Activated CD4-positive, alpha-beta T cell treated with anti-CD3 and anti-CD28 coated beads for 1 hour (primary cell): ENCODE measurements at places on chromosomes 11 and 22.
A peak's percentile ranks its signal among the peaks of the same experiment; 100 is the strongest.

- no peak for DNase-seq
Measured at GRCh38 chr11:120123946-120124345, 14.0 kb downstream of the TRIM29 start.

- DNase-seq = no peak
Measured at GRCh38 chr22:20155330-20156041, 4.6 kb upstream of the CCDC188 start.

DNA sequence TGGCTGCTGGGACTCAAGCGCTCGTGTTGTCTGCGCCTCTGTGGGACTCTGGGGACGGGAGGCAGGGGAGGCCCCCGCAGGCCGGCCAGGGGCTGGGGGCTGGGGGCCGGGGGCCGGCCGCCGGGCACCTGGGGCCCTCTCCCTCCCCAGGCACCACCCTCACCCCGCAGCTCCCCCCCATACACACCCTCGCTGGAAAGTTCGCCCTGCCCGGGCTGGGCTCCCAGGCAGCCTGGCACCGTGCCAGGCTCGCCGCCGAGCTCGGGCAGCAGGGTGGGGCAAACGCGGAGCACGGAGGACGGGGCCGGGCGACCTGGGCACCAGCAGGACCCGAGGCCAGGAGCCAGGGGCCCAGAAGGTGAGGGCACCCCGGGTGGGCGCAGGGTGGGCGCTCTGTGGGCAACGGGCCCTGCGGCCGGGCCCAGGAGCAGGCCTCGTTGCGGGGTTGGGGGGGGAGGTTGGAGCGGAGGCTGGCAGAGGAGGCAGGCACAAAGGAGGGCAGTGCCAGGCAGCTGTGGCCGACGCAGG, 76.7 kb upstream of the WNT7B start:
- DNase-seq = peak; percentile 37

DNA sequence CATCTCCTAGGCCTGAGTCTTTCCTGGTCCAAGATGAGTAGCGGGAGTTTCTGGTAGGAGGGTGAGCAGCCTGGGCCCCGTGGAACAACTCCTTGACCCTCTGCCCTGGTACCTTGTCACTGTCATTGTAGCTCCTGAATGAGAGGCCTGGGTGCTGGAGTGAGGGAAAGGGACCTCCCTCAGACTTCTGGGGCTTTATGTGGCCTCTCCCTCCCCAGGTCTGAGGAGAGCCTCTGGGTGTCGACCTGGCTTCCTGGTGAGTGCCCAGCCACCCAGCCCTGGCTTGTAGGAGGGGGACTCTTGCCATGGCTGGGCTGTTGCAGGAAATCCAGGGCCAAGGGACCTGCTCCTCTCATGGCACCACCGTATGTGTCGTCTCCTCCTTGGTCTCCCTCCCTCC, 3.9 kb downstream of the P2RY2 start:
- DNase-seq = no peak

DNA sequence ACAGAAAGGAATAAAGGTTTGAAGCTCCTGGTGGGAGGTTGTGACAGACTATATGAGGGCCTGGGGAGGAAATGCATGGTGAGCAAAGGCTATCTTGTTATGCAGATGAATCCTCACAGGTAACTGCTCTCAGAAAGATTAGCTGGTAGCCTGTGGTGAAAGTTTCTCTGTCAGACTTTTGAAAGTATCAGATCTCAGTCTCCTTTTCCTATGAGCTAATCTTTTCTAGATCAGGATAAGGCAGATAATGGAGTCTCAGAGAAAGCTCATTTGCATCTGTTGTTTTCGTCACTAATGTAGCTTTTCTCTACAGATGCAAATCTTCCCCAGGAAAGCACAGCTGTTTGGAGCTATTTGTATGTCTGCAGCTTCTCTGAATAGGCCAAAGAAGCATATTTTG, 21.0 kb upstream of the OR6X1 start:
- DNase-seq = no peak

- DNase-seq = no peak
Measured at GRCh38 chr11:60265373-60266214, 14.9 kb upstream of the MS4A4A start.

DNA sequence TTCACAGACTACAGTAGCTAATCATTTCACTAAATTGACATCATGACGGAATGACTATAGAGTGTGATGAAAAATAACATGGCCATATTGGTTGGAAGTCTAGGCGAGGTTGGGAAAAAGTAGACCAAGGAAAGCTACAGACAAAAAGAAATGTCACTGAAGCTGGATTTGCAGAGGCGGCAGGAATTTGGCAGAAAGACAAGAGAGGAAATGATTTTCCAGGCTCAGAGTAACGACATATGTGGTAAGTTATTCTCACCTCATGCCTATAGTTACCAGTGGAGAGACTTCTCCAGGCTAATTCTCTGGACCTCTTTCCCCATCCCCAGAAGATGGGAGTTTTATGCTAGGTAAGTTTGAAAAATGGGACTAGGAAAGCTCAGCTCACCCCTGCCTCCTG, 1005.8 kb upstream of the CCDC90B start:
- DNase-seq = no peak

DNA sequence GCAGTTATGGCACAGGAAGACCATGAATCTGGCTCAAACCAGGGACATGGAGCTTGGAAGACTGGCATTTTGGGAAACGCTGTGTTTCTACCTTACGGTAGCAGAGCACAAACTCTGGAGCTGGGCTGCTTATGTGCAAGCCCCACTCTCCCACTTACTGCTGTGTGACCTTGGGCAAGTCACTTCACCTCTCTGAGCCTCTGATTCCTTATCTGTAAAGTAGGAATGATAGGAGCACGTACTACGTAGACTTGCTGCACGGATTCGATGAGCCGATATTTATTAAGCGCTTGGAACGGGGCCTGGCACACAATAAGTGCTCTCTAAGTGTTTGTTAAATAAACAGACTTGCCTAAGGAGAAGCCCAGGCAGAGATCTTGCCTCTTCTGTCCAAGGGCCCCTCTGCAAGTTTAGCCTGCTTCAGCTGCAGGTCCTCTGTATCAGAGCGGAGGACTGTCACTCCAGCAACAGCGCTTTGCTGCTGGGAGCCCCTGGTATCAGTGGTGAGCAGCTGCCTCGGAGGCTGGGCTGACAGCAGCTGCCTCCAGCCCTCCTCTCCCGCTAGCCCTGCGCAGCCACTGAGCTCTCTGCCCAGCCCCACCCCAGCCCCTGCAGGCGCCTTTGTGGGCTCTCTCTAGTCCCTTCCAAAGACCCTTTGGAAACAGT, 96.9 kb upstream of the ANO1 start:
- DNase-seq = no peak

DNA sequence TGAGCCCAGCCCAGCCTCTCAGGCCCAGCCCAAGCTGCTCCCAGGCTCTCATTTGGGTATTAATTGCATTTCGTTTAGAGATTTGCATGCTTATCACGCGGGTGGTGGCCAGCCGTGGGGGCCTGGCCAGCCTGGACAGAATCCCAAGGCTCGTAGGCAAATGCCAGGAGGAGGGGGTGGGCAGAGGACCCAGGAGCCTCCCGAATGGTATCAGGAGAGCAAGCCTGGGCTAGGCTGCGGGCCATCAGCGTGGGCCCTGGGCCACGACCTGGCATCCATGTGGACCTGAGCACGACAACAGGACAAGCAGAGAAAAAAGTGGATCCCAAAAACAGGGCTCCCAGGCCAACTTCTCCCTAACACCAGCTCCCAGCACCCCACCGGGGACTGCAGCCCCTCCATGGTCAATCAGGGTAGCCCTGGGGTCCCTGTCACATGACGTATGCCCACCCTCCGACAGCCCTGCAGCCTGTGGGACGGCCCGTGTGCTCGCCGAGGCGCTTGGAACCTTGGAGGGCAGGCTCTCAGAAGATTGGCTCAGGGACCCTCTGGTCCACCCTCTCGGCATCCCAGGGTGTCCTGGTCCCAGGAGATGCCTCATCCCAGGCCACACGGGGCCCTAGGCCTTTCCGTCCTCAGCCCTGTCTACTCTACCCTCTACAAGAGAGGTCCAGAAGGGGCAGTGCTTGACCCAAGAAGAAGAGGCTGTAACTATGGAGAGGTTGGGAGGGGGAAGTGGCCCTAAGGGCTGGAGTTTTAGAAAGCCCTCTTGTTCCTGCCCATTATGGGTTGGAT, 8.8 kb downstream of the ASCL2 start:
- DNase-seq = no peak

- no peak for DNase-seq
Measured at GRCh38 chr11:67158221-67158620, 39.2 kb downstream of the KDM2A start.

GRCh38 chr11:62012832-62013461, 45.5 kb upstream of the FTH1 start:
- no peak for DNase-seq

- no peak for DNase-seq
Measured at GRCh38 chr11:100774859-100775258, 87.8 kb downstream of the ARHGAP42 start.

DNA sequence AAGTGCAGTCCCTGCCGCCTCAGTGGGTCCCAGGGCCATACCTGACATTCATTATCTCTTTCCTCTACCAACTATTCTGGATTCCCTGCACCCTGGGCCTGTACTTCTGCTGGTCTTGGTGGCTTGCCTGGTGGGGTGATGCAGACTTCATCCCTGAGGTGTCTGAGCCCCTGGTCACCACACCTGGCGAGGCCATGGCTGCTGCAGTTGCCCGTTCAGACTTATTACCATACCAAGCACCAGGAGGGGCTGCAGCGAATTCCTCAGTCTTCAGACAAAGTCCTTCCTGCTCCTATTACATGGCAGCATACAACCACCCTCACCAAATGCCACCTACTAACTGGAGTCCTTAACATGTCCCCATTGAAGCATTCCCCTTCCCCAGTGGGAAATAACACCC, 73.0 kb upstream of the SLC22A12 start:
- no peak for DNase-seq

GRCh38 chr11:110093407-110094297, 460 bp downstream of the ZC3H12C start:
- no peak for DNase-seq

DNA sequence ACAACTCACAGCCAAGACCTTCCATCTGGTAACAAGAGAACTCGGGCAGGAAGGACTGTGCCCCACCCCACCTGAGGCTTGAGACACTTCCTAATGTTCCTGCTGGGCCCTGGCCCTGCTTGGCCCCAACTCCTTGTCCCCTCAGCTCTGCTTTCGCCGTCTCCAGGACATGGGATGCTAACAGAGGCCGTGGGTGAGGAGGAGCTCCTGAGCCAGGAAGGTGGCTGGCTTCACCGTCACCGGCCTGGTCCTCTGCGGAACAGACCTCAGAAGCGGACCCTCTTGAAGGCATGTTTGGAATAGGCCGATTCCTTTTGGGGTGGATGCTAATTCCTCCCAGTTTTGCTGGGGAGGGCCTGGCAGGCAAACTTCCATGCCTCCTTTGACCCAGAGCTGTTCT, 154.3 kb downstream of the CACNA1I start:
- DNase-seq = no peak

- no peak for DNase-seq
Measured at GRCh38 chr22:24686280-24686679, 83.3 kb downstream of the GGT1 start.

GRCh38 chr22:48667289-48667688, 1160.4 kb downstream of the BRD1 start:
- no peak for DNase-seq

- DNase-seq = no peak
Measured at GRCh38 chr11:121958323-121958970, 157.6 kb downstream of the BLID start.

- no peak for DNase-seq
Measured at GRCh38 chr11:6621711-6622211, 2.5 kb upstream of the TPP1 start.

DNA sequence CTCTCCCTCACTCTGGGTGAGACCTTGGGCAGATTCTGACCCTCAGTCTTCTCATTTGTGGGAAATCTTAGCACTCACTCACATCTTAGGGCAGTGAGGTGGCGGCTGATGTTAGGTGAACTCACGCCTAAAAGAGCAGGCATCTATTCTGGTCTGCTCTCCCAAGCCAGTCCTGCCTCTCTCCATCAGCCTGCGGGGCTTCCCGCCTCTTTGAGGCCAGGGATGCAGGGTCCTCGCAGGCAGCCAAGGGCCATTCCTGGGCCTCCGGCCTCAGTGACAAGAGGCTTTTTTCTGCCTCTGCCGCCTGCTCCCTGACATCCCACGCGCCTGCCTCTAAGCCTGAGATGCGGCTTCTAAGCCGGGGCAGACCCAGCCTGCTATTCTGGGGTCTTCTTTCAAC, 13.8 kb upstream of the FGF4 start:
- no peak for DNase-seq

- DNase-seq = peak; percentile 12
Measured at GRCh38 chr22:37896181-37896592, 9.9 kb upstream of the MICALL1 start.

- DNase-seq = no peak
Measured at GRCh38 chr11:126317756-126318573, 14.1 kb downstream of the DCPS start.

GRCh38 chr11:12099132-12099873, 11.1 kb upstream of the MICAL2 start:
- no peak for DNase-seq

DNA sequence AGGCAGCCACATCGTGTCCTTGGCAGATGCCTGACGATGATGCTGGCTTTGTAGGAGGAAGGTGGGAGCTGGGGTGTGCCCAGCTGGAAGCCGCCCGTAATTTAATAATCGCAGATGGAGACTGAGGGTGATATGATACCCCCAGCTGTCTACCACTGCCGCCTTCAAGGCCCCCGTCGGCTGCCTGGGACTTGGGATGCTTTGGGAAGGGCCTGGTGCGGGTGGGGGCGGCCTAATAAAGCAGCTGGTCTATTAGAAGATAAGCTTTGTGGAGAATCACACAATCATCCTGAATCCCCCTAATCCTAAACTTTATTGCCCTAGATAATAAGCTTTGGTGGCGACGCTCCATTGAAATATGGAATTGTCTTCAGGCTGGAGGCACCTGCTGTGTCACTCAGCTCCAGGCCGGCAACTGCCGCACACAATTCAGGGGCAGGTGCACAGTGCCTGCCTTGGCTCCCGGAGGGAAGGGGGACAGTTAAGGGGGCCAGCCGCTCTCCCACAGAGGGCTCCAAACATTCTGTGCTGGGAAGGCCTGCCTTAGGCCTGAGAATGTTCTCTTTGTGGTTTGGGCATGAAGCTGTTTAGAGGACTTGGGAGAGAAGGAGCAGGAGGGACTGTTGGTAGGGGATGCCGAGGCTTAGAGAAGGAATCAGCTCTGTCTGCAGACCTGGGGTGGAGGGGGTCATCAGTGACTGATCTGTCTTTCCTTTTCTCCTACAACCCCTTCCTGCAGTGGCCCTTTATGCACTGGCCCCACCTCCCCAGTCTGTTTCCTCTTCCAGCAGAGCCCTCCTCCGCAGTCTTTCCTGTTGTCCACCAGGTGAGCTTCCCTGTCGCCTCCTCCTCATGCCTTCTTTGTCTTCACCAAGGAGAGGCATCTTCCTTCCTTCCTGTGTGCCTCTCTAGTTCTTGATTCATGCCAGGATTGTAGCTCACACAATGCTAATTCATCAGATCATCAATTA, 65.3 kb downstream of the ARL14EP start:
- no peak for DNase-seq
